Stimulated activated CD8-positive, alpha-beta memory T cell treated with anti-CD3 and anti-CD28 coated beads, Interleukin-7, amount 100 ng/mL, for 48 hours (primary cell): ENCODE measurements at places on chromosomes 5 and 9.

- no peak for DNase-seq
Measured at GRCh38 chr9:95801797-95802196, 73.7 kb upstream of the ERCC6L2 start.

DNA sequence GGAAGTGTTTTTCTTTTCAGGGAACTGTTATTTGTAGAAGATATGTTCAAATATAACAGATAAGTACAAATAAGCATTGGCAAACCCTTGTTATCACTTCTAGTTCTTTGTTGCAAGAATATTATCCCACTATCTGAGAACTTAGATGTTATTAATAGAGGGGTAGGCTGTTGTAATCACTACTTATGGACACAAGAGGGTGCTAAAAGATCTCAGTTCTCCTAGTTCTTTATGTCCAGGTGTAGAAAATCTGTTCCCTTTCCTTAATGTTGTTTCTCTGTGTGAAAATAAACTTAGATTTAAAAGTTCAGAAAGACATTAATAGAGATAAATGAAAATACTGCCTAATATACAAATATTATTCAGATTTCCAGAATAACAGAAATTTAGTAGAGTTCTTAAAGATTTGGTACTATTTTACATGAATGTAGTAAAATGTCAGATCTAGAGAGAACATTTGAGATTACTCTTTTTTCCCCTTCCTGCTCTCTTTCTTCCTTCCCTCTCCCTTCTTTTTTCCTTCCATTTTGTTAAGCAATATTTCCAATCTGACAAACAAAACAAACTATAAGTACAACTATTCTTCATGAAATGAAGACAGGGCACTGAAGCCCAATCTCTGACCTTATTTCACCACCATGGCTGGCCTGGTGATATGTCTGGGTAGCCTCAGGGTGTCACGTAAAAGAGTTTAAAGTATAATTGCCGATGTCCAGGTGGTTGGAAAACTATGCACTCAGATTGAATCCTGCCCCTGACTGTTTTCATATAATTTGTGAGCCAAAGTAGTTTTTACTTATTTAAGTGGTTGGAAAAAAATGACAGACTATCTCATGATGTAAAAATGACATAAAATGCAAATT lies 43.6 kb upstream of the C5orf46 start:
- no peak for DNase-seq

- DNase-seq: no peak
Measured at GRCh38 chr5:130138406-130139045, 234.3 kb downstream of the CHSY3 start.

GRCh38 chr5:150655221-150655620 lies 5.8 kb upstream of the MYOZ3 start:
- no peak for DNase-seq

DNA sequence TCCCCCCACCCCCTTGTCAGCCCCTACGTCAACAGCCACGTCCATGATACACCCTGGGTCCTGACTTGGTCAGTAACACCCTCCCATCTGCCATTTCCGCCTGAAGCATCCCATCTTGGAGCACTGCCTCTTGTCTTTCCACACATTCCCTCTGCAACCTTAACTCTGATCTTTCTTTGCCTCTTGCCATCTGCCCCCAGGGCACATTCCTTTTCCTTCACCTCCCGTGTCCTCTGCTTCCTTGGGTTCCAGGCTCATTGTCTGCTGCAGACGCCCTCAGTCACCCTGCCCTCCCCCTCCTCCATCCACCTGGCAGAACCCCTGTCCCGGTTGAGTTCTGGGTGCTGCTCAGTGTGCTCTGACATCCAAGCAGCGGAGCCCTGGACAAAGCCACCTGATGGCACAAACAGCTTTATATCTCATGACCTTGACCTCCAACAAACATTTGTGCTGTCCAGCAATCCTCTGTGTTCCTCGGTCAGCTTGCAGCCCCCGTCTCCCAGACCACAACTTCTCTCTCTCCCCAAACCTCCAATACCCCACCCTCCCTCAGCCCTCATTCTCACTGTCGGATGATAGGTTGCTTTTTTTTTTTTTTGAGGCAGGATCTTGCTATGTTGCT lies 97.7 kb upstream of the IER5L start:
- DNase-seq: no peak

DNA sequence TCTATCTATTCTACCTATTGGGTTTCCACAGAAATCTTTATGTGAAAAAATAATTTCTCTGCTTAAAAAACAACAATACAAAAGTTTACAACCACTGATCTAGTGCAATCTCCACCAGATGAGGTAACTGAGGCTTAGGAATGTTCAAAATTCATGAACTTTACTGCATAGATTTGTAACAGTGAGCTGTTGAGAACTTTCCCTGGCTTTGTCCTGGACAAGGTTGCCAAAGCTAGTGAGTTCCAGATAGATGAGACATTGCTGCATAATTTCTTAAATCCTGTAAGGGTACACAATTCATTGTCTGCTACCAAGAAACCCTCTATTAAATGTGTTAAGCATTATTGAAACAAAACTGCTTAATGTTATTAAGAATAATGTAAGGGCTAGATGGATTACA lies 102.7 kb downstream of the OSMR start:
- no peak for DNase-seq

- no peak for DNase-seq
Measured at GRCh38 chr5:135103575-135103853, 69.5 kb upstream of the PITX1 start.

GRCh38 chr5:149852641-149853330 lies 91.8 kb downstream of the PDE6A start:
- DNase-seq: no peak

DNA sequence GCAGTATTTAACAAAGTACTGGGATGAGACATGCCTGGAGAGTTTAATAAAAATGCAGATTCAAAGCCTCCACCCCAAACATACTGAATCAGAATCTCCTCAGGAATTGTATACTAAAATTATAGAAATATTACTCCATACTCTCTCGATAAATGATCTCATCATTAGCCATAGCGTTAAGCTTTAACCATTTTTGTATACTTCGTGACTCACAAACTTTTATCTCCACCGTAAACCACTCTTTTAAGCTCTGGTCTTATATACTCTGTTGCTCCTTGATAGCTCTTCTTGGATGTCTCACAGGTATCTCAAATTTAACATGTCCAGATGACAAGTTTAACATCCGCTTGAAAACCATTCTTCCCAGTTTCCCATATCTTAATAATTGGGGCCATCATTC lies 327.8 kb downstream of the ADGRV1 start:
- DNase-seq: no peak

GRCh38 chr9:114231273-114231672 lies 75.9 kb downstream of the COL27A1 start:
- no peak for DNase-seq

GRCh38 chr9:4080921-4081895 lies 218.7 kb downstream of the GLIS3 start:
- no peak for DNase-seq

DNA sequence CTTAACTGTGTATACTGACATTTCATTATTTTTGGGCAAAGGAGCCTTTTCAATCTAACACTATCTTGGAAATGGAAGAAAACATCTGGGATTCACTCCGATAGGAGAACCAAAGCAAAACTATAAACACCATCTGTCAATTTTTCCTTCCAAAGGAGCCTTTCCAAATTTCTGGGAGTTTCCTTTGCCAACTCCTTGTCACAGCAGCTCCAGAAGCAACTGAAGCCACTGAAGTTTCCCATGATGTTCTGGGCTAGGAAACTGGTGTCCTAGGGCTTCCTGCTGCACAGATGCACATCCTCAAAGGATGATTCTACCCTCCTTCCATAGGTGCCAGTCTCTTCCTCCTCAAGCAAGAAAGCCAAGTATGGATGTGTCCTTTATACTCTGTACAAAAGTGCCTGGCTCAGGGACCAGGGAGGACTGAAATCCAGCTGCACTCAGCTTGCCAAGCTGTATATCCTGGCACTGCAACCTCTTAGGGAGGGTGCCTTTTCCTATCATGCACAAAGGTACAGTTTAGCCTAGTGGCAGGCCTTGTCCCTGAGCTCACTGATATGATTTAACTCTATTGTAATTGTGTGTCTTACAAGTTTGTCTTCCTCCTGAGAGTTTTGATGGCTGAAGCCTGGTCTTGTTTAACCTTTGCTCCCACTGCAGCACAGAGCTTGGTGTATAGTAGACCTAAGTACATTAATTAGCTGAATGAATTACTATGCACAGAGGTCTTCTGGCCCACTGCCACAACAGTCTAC lies 8.4 kb upstream of the UBAP1 start:
- no peak for DNase-seq

DNA sequence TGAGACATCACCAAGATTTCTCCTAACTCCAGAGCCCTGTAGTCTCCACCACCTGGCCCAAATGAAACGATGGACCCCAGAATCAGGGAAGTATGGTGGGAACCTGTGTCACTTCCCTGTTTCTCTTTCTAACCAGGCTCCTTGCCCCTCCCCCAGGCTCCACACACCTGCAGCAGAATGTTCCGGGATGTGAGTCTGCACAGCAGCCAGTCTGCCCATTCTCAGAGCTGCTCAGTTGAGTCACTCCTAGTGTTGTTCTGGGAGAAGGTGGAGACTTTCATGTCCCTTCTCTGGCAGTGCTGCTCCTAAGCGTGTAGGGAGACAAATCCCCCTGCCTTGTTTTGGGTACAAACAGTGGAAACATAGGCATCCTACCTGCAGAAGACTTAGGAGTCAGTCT lies 76.0 kb upstream of the XPA start:
- no peak for DNase-seq

DNA sequence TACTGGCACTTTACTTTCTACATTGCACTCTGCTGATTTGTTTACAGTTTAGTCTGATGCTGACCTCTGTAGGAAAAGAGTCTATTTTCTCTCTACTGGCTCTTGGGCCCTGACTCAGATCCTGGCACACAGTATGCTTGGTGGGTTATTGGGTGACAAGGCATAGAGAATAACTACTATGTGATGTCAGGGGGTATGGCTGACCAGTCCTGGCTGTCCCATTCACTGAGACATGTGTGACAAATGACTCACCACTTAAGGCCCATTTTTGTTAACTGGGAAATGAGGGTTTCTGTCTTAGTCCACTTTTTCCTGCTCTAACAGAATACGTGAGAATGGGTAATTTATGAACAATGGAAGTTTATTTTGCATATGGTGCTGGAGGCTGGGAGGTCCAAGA lies 66.4 kb downstream of the DAPK1 start:
- no peak for DNase-seq

- DNase-seq: no peak
Measured at GRCh38 chr9:15433191-15433590, 10.5 kb downstream of the SNAPC3 start.

GRCh38 chr5:157547941-157548512 lies 27.5 kb downstream of the ADAM19 start:
- no peak for DNase-seq

GRCh38 chr5:143116814-143117213 lies 286.7 kb downstream of the NR3C1 start:
- no peak for DNase-seq

GRCh38 chr9:72276429-72276828 lies 88.6 kb downstream of the ZFAND5 start:
- DNase-seq: no peak

- no peak for DNase-seq
Measured at GRCh38 chr9:132935026-132935425, 9.4 kb downstream of the TSC1 start.

DNA sequence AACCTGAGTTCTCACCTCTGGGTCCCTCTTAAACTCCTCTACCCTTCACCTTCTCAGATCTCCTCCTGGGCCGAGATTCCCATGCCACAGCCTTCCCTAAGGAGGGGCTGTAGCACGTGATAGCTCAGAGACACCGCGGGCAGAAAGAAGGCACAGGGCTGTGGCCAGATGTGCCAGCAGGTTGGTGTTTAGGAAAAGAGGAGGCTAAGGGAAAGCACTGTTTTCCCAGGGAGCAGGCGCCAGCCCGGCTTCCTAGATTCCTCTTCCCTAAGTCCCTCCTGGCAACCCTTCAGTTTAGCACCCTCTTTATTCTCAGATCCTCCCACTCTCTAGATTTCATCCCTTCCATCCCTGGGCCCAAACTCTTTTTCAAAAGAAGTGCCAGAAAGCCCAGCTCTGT lies 59.4 kb upstream of the CCNG1 start:
- no peak for DNase-seq

DNA sequence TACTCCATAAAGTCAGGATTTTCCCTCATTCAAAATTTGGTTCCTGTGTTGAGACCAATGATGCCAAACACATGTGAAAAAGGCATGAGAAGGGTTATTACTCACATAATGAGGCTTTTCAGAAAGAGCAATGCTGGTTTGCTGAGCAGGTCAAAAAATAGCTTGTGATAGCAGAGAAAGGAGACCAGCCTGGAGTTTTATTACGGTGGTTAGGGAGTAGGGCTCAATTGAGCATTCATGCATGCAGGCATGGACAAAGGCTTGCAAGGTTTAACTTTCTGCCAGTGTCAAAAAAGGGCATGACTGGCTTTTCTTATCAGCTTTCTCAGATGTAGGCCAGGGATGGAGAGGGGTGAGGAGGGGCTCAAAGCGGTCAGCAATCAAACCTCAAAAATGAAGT lies 628.3 kb downstream of the DNAH5 start:
- DNase-seq: no peak

GRCh38 chr5:132203916-132204315 lies 23.7 kb downstream of the P4HA2 start:
- no peak for DNase-seq

DNA sequence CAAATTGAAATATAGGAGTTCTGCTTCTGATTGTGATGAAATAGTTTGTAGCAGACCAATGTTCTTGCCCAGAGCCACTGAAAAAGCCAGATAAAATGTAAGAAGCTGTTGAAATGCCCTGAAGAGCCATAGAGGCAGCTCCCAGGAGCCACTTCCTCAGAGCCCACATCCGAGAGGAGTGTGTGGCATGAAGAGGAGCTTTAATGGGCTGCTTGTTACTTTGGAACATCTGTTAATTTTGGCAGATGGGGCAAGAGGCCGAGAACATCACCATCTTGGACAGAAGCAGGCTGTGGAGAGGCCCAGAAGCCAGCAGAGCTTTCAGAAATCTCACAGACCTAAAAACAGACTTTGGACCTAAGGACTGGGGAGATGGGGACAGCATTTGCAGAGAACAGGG lies 370.8 kb downstream of the GADD45G start:
- no peak for DNase-seq

GRCh38 chr5:116455061-116455460 lies 119.6 kb downstream of the SEMA6A start:
- no peak for DNase-seq

DNA sequence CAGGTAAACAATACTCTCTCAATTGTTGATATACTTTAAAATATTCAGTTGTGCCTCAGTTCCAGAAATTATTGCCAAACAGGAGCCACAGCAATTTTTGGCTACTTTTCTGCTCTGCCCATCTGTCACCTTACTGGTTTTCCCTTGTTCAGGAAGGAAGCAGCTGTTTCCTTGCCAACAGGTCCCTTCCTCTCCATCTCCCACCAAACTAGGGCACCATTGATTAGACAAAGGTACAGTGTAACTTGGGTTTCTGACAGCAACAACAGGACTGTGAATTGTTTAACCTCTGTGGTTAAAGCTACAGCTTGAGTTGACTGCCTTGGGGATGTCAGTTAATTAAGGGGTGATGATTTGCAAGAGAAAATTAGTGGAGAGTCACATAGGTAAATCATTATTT lies 76.9 kb downstream of the PIP5K1B start:
- DNase-seq: no peak

DNA sequence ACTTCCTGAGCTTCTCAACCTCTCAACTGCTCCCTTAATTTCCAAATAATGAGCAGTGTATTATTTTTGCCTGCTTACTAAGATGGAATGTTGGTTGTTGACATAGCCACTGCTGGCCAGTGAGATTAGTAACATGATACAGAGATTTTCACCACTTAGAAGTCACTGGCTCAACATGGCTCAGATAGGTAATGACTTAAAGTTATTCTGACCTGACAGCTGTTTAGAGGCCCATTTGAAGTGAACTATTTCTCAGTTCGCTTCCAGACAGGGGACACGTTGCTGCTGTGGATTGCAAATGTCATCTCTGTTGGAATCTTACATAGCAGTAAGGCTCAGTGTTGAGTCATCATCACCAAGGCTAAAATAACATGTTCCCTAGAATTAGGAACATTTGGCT lies 490.2 kb downstream of the TLE4 start:
- no peak for DNase-seq
